ENCODE measurements at places on chromosomes 5 and 9.

- no peak for DNase-seq
Measured at GRCh38 chr9:135273008-135273407, 185.5 kb downstream of the OLFM1 start.

- DNase-seq: no peak
Measured at GRCh38 chr5:109253262-109253661, 156.5 kb downstream of the PJA2 start.

DNA sequence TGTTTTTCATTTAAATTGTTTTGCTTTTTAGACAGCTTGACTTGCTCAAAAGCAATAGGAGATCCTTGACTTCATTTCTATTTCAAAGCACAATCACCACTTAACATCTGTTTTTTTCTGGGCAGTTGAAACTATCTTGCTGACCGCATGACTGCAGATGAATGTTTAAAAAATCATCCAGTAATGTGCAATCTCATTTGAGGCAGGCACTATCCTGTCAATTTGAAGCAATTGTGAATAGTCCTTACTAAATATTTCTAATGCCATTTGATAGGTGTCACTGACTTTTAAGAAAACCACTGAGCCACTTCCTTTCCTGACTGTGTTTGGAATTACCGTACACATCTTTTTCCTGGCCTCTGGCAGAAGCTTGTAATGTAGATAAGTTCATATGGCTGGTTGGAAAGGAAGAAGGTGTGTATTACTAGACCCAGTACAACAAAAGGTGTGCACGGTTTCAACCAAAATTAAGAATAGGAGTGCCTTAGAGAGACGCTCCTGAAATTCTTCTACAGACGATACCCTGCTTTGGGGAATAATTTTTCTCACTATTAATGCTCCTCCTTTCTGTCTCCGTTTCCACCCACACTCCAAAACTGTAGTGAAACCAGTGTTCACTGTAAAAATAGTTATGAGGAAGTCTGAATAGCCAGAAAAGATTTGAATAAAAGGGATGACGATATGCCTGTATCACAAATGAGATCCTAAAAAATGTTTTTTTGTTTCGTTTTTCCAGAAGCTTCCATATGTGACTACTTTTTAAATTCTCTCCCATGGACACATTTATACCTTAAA lies 136.7 kb upstream of the MOCS2 start:
- DNase-seq: no peak

- no peak for DNase-seq
Measured at GRCh38 chr5:2188661-2189060, 305.9 kb upstream of the IRX4 start.

GRCh38 chr5:36305571-36306326 lies 4.0 kb upstream of the RANBP3L start:
- peak; percentile 24 for DNase-seq

DNA sequence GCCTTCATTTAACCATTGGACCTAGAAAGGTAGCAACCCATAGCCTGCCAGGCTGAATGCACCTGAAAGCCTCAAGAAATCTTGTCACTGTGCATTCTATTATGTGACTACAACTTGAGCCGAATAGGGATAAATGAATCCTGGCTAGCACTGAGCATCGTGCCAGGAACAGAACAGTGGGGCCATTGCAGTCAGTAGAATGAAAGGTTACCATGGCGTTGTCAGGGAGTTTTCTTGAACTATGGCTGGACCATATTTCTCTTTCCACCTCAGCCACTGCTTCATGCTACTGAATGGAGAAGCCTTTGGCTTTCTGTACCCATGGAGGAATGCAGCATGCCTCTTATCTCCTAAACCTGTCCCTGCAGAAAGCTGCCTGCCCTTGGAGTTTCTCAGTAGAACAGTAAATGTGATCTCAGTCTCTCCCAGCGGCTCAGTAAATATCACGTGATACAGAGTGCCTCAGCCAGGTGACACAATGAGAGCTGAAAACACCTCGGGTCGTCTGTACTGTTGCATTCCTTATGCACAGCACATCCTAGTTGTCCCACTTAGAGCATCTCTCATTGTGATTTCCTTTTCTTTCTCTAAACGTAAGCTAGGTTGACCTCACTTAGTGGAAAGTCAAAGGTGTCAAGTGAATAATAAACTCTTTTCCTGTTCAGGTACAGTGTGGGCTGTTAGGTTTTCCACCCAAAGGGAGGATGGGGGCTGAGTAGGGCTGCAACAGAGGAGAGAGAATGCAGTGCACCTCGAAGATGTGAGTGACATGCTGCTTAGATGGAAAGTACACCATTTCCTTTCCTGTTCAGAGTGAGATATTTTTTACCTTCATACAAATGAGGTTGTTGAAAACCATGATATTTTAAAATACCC lies 115.3 kb downstream of the MACIR start:
- no peak for DNase-seq

DNA sequence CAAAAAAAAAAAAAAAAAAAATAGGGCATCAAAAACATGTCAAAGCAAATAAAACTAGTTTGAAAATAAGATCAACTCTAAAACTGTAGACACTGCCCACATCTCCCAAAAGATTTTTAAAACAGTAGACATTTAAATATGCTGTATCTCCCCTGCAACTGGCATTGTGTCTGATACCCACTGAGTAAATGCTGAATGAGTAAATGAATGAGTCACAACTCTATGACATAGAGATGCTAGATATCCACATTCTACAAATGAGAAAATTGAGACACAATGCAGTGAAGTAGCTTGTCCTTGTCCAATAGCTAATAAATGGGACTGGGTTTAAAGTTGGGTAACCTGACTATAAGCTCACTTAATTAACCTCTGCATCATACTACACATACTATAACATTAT lies 14.1 kb upstream of the MAP1B start:
- no peak for DNase-seq

DNA sequence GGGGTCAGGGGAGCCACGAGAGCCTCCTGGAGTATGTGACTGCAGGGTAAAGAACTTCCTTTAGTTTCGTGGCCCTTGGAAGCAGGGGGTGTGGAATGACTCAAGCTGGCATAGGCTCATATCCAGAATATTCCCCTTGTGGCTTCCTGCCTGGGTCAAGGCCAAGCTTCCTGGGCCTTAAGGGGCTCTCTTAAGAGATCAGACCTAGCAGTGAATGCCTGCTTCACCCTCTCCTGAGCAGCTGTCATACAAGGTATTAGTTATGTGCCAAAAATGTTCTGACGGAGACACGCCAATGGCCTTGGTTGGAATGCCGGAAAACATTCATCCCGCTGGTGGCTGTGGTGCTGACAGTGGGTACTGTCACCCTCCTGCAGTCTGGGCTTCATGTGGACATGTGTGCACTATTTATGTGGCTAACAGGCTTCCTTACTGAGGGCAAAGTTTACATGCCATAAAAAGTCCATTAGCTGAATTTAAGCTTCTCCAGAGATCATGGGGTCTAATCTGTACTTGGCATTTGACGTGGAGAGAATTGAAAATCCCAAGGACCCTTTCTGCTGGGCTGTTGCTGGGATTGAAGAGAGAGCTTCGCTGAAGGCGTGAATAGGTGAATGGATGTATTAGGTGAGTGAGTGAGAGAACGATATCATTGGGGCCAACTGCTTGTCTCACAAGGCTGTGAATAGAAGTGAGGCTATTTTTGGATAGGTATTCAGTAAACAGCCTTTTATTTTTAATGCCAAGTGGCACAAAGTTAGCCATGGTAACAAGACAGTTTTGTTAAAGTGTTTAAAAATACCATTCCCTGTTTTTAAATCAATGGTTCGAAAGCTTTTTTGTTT lies 156.8 kb downstream of the MACROH2A1 start:
- DNase-seq: no peak

GRCh38 chr9:12604164-12604821 lies 88.9 kb upstream of the TYRP1 start:
- DNase-seq: no peak

DNA sequence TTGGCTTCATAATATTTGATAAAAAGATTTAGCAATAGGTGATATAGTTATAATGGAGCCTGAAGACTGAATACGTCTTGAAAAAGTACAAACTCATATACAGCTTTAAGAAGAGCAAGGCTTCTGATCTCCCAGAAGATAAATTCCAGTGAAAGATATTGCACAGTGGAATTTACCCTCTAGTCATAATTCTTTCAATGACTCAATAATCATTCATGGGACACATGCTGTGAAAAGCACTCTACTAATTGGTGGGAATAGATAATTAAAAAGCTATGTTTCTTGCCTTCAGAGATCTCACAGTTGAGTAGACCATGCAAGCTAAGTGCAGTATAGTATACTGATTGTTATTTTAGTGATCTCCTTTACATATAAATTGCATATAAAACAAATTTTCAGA lies 538.6 kb upstream of the CYLC2 start:
- no peak for DNase-seq

DNA sequence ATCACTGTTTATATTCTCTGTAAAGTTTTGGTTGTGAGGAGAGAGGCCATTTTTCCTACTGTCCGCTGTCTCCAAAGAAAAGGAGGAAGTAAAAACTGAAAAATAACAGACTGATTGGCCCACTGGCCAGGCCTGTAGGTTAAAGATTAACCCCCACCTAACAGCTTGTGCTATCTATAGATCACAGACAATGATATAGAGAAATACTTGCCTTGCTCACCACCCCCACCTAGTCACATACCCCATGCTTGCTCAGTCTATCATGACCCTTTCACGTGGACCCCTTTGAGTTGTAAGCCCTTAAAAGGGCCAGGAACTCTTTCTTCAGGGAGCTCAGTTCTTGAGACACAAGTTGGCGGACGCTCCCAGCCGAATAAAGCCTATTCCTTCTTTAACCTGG lies 357.4 kb downstream of the PRDM9 start:
- DNase-seq: no peak

Measured in GDM1 (cell line).